RWPE2 (cell line): ENCODE measurements at places on chromosomes 1 and 21.
A peak's percentile ranks its signal among the peaks of the same experiment; 100 is the strongest.

DNA sequence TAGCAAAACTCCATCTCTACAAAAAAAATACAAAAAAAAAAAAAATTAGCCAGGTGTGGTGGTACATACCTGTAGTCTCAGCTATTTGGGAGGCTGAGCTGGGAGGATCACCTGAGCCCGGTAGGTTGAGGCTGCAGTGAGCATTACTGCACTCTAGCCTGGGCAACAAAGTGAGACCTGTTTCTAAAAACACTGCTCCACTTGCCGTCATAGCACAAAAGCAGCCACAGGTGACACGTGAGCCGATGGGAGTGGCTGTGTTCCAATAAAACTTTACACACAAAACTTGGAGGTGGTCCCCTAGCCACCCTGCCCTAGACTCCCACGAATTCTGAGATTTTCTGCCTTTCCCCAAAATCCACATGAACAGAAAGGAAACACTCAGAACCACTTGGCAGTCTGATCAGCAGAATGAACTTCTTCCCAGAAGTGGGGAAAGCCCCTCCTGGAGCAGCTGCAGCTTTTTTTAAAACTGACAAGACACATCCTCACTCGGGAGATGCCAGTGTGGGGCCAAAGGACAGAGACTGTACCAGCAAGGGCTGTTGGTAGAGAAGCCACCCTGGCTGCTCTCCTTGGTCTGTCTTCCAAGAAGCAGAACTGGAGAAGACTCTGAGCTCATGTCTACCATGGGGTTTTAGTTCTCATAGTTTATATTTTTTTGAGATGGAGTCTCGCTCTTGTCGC lies 23.3 kb downstream of the PLEKHM2 start:
- H3K27me3 ChIP-seq: no peaks in the 10 kb centered on the region
- H3K36me3 ChIP-seq: peaks cover 6% of the 10 kb centered on the region; the same call in 1 of the 2 replicates
- no peak overlapping the region for H3K27ac ChIP-seq
- peaks cover 8% of the 10 kb centered on the region for H3K4me1 ChIP-seq
- no peak for DNase-seq
- H3K4me3 ChIP-seq: no peak overlapping the region

- H3K27me3 ChIP-seq: peaks cover 5% of the 10 kb centered on the region
- H3K36me3 ChIP-seq: no peaks in the 10 kb centered on the region
- no peaks in the 10 kb centered on the region for H3K4me1 ChIP-seq
- no peak overlapping the region for H3K4me3 ChIP-seq
Measured at GRCh38 chr21:40902993-40903392, 56.0 kb upstream of the DSCAM start.

- H3K27me3 ChIP-seq: no peaks in the 10 kb centered on the region
- no peak for DNase-seq
- no peak overlapping the region for H3K27ac ChIP-seq
Measured at GRCh38 chr1:7278827-7279765, 492.0 kb upstream of the VAMP3 start.

GRCh38 chr1:47875036-47875435 lies 122.1 kb downstream of the TRABD2B start:
- H3K27ac ChIP-seq: no peak overlapping the region
- H3K36me3 ChIP-seq: no peaks in the 10 kb centered on the region
- no peaks in the 10 kb centered on the region for H3K27me3 ChIP-seq
- H3K4me3 ChIP-seq: no peak overlapping the region
- H3K4me1 ChIP-seq: no peaks in the 10 kb centered on the region

DNA sequence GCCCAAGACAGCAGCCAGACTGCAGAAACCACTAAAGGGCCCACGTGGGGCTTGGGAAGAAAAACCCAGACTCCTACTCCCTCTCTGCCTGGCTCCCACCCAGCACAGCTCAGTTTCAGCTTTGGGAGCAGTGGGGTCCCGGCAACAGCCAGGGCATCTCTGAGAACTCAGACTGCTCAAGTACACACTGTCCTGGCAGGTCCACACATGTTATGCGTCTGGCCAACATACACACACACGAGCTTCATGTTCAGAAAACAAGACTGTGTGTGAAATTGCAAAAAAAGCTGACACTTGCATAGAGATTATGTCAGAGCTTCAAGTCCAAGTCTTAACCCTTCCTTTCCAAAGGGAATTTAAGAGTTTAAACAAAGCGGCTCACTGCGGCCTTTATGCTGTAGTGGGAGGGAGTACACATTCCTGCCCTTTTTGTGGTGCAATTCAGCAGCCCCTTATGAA lies 136.6 kb upstream of the CD34 start:
- no peak overlapping the region for H3K4me3 ChIP-seq
- H3K27me3 ChIP-seq: no peaks in the 10 kb centered on the region
- no peak overlapping the region for H3K27ac ChIP-seq
- peaks cover 4% of the 10 kb centered on the region for H3K36me3 ChIP-seq
- no peaks in the 10 kb centered on the region for H3K4me1 ChIP-seq

GRCh38 chr1:198880397-198880796 lies 241.6 kb downstream of the PTPRC start:
- H3K36me3 ChIP-seq: peaks cover 29% of the 10 kb centered on the region
- H3K27ac ChIP-seq: peak overlapping the region; percentile 74
- no peak overlapping the region for H3K4me3 ChIP-seq
- peaks cover 27% of the 10 kb centered on the region for H3K4me1 ChIP-seq

- peaks cover 11% of the 10 kb centered on the region for H3K4me1 ChIP-seq
- H3K36me3 ChIP-seq: no peaks in the 10 kb centered on the region
- H3K4me3 ChIP-seq: no peak overlapping the region
Measured at GRCh38 chr1:216310776-216311175, 112.5 kb downstream of the USH2A start.

GRCh38 chr1:186055846-186056245 lies 319.2 kb downstream of the TPR start:
- no peaks in the 10 kb centered on the region for H3K36me3 ChIP-seq
- H3K27me3 ChIP-seq: no peaks in the 10 kb centered on the region
- H3K4me1 ChIP-seq: no peaks in the 10 kb centered on the region
- H3K27ac ChIP-seq: no peak overlapping the region
- DNase-seq: no peak

DNA sequence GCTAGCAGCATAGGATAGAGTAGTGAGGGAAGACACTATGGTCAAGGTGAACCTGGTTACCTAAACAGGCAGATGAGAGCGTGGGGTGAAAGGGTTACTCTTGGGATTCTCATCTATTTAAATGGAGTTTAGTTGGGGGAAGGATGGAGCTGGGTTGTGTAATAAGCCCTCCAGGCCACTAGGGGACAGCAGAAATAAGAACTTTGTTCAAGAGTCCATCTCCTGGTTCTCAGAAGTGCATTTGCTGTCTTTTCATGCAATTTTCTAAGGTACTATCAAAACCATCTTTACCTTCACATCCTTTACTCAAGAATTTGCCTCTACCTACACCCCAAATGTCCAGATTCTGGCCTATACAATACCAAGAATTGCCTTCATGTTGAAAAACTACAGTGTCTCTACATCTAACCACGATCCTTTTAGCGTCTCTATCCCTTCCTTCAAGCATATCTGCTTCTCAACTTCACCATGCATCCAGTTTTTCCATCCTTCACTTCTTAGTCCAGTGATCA lies 28.0 kb downstream of the SLAMF1 start:
- H3K36me3 ChIP-seq: no peaks in the 10 kb centered on the region
- H3K27me3 ChIP-seq: peaks cover 7% of the 10 kb centered on the region
- H3K4me3 ChIP-seq: no peak overlapping the region
- no peak overlapping the region for H3K27ac ChIP-seq
- DNase-seq: no peak

DNA sequence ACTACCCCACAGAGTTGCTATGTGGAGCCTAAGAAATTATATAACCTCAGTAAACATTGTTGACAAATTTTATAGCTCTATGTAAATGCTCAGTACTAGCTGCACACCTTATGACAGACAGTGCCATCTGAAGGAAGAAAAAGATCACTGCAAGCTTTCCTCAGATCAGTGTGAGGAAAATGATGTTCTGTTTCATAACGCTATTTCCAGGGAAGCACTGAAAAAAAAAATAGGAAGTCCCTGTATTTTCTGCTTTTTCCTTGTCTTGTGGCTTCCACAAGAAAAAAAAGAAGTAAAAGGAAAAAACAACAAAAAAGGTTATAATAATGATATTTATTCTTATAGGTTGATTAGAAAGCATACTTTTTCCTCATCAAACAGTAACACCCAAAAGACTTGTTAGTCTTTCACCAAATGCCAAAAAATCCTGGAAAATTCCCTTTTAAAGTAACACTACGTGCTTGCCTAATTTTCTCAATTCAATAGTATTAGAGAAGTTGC lies 23.2 kb downstream of the LYST start:
- H3K27ac ChIP-seq: no peak overlapping the region
- H3K4me1 ChIP-seq: no peaks in the 10 kb centered on the region
- no peaks in the 10 kb centered on the region for H3K27me3 ChIP-seq
- no peaks in the 10 kb centered on the region for H3K36me3 ChIP-seq

GRCh38 chr1:46699666-46700065 lies 19.2 kb downstream of the EFCAB14 start:
- DNase-seq: no peak
- no peaks in the 10 kb centered on the region for H3K4me1 ChIP-seq
- H3K36me3 ChIP-seq: peaks cover 70% of the 10 kb centered on the region
- H3K4me3 ChIP-seq: no peak overlapping the region
- no peak overlapping the region for H3K27ac ChIP-seq
- H3K27me3 ChIP-seq: no peaks in the 10 kb centered on the region

DNA sequence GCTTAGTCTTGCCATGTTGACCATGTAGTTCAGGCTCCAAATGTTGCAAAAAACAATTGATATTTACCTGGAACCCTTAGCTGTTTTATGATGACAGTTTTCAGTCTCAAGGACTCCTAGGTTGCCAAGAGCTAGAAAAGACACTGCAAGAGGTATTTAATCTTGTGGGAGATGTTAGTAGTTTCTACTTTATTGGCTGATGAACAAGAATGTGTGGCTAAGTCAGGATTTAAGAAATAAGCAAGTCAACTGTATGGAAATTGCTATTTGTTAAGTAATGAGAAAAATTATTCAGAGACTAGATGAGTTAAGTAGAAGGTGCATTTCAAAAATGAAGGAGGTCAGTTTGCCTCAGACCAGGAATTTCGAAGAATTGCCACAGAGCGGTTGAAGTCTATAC lies 639.7 kb upstream of the USP24 start:
- H3K27me3 ChIP-seq: no peaks in the 10 kb centered on the region
- no peaks in the 10 kb centered on the region for H3K36me3 ChIP-seq
- H3K4me1 ChIP-seq: no peaks in the 10 kb centered on the region

GRCh38 chr1:173477286-173478093 lies at the start of gene PRDX6:
Gene PRDX6, plus strand, starts transcription at chr1:173477335. Its CDS starts 63 bp downstream, at chr1:173477398.
- peak; percentile 85 for DNase-seq
- H3K4me3 ChIP-seq: peak within 1 kb of the TSS; percentile 59
- H3K4me1 ChIP-seq: peaks cover 34% of the 10 kb centered on the region
- no peaks in the 10 kb centered on the region for H3K27me3 ChIP-seq

- no peaks in the 10 kb centered on the region for H3K27me3 ChIP-seq
- H3K4me1 ChIP-seq: no peaks in the 10 kb centered on the region
- DNase-seq: no peak
- H3K36me3 ChIP-seq: peaks cover 20% of the 10 kb centered on the region
- H3K4me3 ChIP-seq: no peak overlapping the region
Measured at GRCh38 chr1:231279683-231280082, 38.7 kb downstream of the GNPAT start.

GRCh38 chr1:89939059-89939570 lies 55.8 kb upstream of the ZNF326 start:
- DNase-seq: no peak
- H3K27ac ChIP-seq: no peak overlapping the region
- H3K27me3 ChIP-seq: no peaks in the 10 kb centered on the region

GRCh38 chr1:235504122-235504493 lies at the start of gene B3GALNT2:
Gene B3GALNT2, minus strand, starts transcription at chr1:235504452. Its CDS starts 200 bp downstream, at chr1:235504252.
- DNase-seq: no peak
- peak within 1 kb of the TSS; percentile 95 for H3K27ac ChIP-seq
- peaks cover 11% of the 10 kb centered on the region for H3K4me1 ChIP-seq
- H3K4me3 ChIP-seq: peak within 1 kb of the TSS; percentile 76

DNA sequence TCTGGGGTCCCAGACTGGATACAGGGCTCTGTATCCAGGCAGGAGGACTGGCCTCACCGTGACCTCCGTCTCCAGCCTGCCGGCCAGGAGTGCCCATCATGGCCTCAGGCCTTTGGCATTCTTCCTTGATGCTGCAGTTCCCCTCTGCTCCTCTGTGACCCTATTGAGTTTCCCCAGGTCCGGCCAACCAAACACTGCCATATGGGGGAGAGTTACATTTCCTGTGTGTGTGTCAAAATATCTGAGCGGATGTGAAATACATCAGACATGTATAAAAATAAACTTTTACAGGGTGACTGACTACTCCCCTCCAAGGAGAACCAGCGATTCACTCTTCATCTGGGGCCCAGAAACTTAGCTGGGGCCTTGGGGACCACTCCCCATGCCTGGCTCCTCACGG lies 10.2 kb upstream of the UBL4B start:
- no peaks in the 10 kb centered on the region for H3K4me1 ChIP-seq
- H3K27ac ChIP-seq: no peak overlapping the region
- no peaks in the 10 kb centered on the region for H3K27me3 ChIP-seq
- DNase-seq: no peak
- H3K36me3 ChIP-seq: no peaks in the 10 kb centered on the region
- H3K4me3 ChIP-seq: no peak overlapping the region

DNA sequence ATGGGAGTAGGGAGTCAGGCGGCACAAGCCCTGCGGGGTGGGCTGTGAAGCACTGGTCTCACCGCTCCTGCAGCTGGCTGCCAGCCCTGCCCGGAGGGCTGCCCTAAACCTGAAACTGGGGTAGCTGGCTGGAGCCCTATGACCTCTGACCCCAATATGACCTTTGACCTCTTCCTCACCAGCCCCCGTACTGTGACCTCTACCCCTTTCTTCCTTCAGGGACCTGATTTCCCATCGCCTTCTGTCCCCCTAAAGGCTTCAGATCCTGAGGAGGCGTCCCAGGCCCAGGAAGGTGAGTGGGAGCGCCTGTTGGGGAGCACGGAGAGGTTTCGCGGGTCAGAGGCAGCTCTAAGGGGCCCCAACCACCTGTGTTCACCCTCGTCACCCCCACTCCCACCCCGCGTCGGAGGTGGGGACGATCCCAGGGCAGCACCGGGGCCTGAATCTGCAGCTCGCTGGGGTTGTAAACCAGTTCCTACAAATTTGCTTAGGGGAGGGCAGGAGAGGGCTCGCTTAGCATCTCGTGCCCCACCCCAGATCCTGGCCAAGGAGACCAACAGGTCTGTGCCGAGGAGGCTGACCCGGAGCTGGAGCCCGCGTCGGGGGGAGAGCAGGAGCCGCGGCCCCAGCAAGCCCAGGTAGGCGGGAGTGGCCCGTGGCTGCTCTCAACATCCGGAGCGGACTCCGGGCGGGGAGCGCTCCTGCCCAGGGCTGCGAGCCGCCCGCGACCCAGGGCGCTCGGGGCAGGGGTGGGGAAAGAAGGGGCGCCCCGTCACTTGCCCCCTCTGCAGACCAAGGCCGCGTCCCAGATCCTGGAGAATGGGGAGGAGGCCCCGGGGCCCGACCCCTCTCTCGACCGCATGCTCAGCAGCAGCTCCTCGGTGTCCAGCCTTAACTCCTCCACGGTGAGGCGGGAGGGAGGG lies 7.3 kb downstream of the SYTL1 start:
- no peak overlapping the region for H3K27ac ChIP-seq
- DNase-seq: no peak
- H3K4me1 ChIP-seq: peaks cover 15% of the 10 kb centered on the region
- H3K27me3 ChIP-seq: no peaks in the 10 kb centered on the region
- H3K4me3 ChIP-seq: no peak overlapping the region
- H3K36me3 ChIP-seq: peaks cover 32% of the 10 kb centered on the region

DNA sequence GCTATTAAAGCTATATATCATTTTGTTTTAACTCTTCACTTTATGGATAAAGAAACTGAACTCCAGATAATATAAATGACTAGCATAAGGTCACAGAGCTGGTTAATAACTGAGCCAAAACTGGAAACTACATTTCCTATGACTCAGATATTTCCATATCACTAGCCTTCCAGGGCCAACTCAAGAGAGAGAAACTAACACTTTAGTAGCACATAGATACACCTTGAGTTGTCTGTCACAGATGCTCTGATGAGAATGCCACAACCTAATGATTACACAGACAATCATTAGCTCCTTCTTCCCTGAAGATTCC lies 40.7 kb downstream of the NME7 start:
- no peak overlapping the region for H3K27ac ChIP-seq
- H3K4me1 ChIP-seq: peaks cover 12% of the 10 kb centered on the region
- H3K27me3 ChIP-seq: no peaks in the 10 kb centered on the region
- H3K4me3 ChIP-seq: no peak overlapping the region
- no peak for DNase-seq
- no peaks in the 10 kb centered on the region for H3K36me3 ChIP-seq
